ENCODE measurements at places on chromosomes 1 and 21.
A peak's percentile ranks its signal among the peaks of the same experiment; 100 is the strongest.

DNA sequence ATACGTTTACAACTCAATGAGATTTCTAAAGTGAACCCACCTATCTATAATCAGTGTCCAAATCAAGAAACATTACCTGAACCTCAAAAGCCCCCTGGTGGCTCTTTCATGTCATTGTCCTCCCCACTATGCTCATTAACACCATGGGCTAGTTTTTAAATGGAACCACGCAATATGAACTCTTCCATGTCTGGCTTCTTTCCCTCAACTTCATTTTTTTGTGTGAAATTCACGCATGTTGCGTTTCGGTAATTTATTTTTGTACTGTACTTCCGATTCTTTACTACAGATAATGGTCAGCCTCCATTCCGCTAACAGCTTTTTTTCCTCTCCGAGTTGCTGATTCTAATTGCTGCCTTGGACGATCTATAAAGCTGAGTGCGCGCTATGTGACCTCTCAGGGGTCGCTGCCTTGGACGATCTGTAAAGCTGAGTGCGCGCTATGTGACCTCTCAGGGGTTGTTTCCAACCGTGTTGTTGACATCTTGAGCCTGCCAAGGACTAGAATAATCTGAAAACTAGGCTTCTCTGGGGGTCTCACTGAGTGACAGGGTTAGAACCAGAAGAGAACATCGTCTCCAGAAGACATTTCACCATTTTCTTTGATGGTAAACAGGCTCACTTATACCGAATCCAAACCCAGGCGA, 1.1 kb upstream of the CACYBP start:
- peak; percentile 55 for DNase-seq

DNA sequence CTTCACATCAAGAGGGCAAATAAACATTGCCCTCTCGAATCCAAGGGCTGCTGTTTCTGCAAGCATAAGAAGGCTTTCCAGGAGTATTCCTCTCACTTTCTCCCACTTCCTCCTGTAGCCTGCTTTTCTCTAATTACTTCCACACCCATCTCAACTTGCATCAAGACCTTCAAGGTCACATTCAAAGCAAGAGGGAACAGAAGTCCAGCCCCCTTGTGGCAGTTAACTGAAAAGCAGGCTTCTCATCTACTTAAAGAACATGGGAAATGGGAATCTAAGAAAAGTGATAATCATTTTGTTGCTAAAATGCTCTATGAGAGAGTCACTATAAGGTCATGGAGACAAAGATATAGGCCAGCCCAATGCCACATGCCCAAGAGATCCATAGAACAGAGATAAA, 874.4 kb downstream of the KCNT2 start:
- no peak for DNase-seq

- DNase-seq, result no peak
Measured at GRCh38 chr1:202283991-202284390, 57.7 kb downstream of the UBE2T start.

GRCh38 chr21:40140675-40141074, 273.4 kb downstream of the PCP4 start:
- DNase-seq, result no peak

GRCh38 chr1:232577772-232578171, 52.2 kb downstream of the SIPA1L2 start:
- DNase-seq, result no peak

DNA sequence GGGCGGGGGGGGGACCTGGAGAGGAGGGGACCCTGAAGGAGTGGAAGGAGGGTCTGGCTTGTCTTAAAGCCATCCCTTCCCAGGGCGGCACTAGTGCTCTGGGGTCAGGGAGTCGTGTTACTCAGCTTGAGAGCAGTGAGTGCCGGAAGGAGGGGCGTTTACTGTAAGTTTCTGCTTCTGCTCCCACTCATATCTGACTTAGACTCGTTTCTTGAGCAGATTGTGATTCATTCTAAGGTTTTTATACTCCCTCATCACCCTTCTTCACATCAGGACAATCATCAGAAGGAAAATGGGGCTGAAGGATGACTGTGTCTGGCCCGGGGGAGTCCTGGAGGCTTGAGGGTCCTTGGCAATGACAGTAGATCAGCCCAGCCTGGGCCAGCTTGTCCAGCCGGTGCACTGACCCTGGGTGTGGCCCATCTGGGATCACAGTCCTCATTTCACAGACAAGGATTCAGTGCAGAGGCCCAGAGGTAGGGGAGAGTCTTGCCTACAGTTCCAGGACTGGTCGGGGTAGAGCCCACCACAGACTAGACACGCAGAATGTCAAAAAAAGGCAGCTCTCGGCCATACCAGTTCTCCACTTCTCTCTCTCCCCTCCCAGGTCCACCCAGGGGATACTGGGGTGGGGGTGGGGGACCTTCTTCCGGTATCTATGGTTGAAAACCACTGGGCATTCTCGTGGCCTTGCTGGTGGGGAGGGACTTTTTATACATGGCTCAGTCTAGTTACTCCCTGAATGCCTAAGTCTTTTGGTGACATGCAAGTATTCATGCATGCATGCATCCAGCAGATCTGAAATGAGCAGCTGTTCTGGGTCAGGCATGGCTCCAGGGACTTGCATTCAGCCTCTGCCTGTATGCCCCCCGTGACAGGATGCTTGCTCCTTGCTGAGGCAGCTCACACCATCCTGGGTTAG, 5.1 kb downstream of the TNFRSF8 start:
- DNase-seq, result peak; percentile 18

GRCh38 chr21:37061926-37062592, 10.8 kb downstream of the PIGP start:
- DNase-seq, result no peak

DNA sequence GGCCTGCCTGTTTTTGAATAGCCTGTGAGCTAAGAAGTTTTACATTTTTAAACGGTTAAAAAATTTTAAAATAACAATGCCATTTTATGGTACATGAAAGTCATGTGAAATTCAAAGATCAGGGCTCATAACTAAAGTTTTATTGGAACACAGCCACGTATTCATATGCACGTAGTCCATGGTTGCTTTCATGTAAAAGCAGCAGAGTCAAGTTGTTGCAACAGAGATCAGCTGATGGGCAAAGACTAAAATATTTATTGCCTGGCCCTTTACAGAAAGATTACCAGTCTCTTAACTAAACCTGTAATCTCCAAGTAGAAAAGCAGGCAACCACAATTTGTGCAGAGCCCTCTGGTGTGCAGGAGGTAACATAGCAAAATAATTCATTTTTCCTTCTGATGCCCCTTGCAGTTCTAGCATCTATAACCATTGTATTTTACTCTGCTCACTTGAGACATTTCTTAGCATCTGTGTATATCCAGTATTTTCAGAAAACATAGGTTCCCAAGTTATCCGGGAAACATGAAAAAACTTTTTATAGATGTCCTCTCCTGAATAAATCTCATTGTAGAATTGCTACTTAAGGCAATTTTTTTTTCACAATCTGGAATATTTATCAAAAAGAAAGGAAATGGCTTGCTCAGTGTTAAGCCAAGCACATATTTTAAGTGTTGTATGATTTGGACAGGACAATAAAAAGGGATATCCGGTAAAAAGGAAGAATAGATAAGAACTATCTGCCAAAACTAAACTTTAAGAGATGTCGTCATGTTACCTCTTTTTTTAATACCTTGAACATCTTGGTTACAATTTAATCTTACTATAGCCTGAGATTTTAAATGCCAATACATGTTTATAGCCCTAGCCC, 430.8 kb downstream of the PLPP3 start:
- no peak for DNase-seq

DNA sequence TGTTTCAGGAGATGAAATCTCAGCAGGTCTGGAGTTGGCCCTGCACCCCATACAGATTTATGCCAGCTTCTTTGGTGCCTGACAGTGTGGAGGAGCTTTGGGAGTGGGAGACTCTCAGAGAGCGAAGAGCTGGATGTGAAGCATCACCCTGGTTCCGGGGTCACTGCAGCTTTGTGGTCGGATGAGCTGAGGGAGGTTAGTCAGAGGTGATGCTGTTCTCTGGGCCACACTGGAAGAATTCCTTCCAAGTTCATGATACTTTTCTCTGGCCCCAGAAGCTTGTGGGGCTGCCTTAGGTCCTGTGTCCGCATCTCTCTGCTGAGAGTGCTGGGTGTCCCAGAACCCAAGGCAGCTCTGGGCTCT, 467.8 kb downstream of the CAMTA1 start:
- no peak for DNase-seq

DNA sequence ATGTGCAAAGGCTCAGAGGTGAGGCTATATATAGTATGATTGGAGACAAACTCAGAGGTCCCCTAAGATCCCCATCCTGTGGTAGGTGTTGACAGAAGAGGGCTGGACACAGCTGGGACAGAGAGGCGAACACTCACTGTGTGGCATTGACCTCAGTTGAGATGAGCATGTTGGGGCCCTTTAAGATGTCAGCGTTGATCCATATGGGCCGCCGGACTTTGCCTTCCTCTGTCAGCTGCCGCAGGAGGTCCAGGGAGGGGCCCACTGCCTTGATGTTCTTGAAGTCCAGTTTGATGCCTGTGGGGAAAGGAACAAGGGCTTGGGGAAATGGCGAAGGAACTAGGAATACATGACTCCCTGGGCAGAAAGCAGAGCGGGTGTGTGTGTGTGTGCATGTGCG, 8.8 kb downstream of the FAM151A start:
- no peak for DNase-seq

DNA sequence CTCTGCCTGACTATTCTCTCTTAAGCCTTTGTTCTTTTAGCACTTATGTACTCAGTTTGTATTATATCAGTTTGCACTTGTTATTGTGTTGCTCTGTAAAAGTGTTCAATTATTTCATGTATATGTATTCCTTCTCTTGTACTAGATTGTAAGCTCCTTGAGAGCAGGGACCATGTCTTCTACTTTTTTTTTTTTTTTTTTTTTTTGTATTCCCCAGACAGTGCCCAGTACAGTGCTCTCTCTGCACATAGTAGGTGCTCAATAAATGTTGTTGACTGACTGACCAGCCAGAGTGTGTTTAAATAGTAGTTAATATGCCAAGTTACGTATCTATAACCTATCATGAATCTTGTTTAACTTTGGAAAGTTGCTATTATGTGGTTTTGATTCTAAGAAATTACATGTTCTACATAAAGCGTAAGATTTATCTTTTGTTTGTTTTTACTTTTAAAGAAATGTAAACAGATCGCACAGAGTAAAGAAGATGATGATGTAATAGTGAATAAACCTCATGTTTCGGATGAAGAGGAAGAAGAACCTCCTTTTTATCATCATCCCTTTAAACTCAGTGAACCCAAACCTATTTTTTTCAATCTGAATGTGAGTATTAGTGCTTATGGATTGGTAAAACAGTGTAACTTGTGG, 16.1 kb downstream of the SON start:
- no peak for DNase-seq

DNA sequence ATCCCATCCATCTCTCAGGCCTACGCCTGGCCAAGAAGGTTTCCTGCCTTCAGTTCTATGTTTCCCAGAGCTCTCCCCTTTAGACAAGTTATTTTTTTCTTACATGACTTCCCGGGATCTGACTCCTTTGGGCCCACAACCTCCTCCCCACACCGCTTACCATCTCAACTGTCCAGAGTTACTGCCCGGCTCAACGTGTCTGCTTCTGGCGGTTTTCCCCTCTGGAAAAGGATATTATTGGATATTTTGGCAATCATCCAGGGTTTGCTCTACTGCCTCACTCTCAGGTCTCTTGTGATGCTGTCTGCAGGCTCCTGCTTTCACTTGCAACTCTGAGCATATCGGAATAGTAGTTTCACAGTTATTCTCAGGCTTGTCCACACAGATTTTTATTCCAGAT, 318.2 kb upstream of the CAMK1G start:
- DNase-seq, result no peak

GRCh38 chr21:24375201-24375600, 1232.1 kb downstream of the MRPL39 start:
- DNase-seq, result no peak

DNA sequence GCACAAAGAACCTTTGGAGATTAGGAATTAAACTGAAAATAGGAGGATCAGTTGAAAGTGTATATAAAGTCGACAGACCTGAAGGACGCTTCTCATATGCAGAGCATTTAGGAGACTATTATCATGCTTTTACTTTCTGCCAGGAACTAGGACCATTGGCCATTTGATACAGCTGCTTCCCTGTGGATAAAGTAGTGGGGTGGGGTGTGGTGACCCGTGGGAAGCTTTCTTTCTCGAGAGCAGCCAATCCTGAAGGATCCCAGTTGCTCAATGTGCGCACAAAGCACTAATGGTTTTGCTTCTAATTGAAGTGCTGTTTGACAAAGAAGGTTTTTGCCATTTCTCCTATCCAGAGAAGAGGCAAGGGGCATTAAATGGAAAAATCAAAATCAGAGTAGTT, 14.9 kb upstream of the CD55 start:
- DNase-seq, result no peak

GRCh38 chr1:210394281-210394821, 65.6 kb downstream of the HHAT start:
- no peak for DNase-seq

DNA sequence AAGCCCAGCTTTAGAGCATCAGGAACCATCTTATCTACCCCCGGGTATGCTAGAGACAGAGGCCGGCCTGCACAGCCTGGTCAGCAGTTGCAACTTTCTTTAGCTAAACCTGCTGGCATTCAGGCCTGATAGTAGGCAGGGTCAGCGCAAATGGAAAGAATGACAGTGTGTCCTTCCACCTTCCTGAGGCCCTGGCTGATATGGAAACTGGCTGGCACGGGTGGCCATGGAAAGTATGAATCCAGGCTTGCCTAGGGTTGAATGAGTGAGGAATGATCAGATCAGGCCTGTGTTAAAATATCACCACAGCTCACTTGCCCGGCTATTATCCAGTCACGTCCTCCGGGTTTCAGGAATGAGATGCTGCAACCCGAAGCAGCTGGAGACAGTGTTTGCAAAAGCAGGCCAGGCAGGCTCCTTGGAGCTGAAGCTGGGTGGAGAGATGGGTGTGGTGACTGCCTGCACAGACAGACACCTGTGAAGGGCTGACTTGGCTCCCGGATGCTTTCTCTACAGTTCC, 34.7 kb downstream of the RCAN1 start:
- DNase-seq, result no peak

GRCh38 chr1:214514819-214515383, 36.5 kb downstream of the PTPN14 start:
- no peak for DNase-seq

DNA sequence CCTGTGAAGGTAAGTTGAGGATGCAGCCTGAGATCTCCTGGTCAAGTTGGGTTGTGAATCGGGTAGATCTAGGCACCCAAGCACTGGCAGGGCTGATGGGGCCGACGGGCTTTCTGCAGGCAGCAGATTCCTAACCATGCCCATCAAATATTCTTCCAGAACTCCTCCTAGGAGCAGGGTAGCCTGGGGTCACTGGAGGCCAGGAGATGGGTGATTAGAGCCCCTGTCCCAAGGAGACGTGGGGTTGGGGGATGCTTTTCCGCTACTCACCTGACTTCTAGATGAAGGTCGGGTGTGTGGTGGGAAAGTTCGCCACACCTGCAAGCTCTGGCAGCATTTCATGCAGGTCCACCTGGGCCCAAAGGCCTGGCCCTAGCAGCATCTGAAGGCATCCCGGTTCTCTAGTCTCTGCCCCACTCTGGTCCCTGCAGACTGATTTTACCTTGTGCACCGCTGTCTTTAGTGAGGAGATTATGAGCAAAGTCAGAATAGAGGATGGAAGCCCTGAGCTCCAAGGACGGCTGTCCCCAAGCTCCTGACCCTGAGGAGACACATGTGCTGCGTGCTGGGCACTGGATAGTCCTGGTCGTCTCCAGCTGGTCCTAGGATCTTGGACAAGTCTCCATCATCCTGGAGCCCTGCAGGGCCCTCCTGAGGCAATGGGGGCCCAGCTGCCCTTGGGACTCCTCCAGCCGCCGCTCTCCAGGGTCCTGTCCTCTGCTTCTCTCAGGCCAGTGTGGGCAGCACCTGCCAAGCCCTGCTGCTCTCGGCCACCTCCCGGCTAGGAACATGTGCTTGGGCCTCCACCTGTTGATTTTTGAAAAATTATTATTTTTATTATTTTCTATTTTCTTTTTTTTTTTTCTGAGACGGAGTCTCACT, 21.8 kb upstream of the C2CD2 start:
- no peak for DNase-seq
